GM04504 (cell line): ENCODE measurements at places on chromosomes 13 and 19.

- peak; percentile 84 for DNase-seq
These were observed 148.4 kb downstream of the KATNAL1 start for GRCh38 chr13:30158774-30159445.

DNA sequence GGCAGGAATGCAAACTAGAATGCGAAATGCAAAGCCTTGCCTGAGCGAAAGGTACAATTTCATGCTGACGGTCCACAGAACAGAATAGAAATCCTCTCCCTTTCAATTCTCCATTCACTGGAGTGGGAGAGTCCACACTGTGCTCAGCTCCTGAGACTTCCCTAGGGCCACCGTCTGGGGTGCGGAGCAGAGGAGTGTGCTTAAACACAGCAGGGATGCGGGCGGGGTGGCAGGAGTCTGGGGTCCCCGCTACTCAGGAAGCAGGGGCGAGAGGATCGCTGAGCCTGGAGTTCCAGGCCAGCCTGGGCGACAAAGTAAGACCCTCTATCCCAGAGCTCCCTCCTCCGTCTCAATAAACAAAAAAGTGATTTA, 552 bp upstream of the ZNF816 start:
- DNase-seq, result no peak

- no peak for DNase-seq
These were observed 1.7 kb downstream of the ATP13A1 start for GRCh38 chr19:19661675-19662251.

DNA sequence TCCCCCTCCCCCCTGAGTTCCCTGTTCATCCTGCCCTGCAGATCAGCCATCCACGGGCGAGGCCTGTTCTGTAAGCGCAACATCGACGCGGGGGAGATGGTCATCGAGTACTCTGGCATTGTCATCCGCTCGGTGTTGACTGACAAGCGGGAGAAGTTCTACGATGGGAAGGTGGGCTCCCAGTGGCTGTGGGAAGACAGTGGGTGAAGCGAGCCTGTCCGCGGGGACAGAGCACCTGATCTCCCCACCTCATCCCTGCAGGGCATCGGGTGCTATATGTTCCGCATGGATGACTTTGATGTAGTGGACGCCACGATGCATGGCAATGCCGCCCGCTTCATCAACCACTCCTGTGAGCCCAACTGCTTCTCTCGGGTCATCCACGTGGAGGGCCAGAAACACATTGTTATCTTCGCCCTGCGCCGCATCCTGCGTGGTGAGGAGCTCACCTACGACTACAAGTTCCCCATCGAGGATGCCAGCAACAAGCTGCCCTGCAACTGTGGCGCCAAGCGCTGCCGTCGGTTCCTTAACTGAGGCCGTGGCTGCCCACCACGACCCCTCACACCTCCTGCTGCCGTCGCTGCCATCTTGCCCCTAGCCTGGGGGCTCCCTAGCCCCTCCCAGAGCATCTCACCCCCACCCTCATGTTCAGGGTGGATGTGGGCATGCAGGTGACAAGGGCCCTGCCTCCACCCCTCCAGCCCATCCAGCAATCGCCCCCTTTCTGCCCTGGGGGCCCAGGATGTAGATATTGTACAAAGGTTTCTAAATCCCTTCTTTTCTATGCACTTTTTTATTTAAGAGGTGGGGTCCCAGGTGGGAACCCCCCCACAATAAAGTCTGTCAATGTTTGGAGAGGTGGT, 4.0 kb downstream of the IGFLR1 start:
- no peak for DNase-seq

- DNase-seq, result peak; percentile 3
These were observed 202.2 kb downstream of the SUCLA2 start for GRCh38 chr13:47798906-47799305.

GRCh38 chr13:107644136-107644535, 571.2 kb downstream of the LIG4 start:
- DNase-seq, result no peak

DNA sequence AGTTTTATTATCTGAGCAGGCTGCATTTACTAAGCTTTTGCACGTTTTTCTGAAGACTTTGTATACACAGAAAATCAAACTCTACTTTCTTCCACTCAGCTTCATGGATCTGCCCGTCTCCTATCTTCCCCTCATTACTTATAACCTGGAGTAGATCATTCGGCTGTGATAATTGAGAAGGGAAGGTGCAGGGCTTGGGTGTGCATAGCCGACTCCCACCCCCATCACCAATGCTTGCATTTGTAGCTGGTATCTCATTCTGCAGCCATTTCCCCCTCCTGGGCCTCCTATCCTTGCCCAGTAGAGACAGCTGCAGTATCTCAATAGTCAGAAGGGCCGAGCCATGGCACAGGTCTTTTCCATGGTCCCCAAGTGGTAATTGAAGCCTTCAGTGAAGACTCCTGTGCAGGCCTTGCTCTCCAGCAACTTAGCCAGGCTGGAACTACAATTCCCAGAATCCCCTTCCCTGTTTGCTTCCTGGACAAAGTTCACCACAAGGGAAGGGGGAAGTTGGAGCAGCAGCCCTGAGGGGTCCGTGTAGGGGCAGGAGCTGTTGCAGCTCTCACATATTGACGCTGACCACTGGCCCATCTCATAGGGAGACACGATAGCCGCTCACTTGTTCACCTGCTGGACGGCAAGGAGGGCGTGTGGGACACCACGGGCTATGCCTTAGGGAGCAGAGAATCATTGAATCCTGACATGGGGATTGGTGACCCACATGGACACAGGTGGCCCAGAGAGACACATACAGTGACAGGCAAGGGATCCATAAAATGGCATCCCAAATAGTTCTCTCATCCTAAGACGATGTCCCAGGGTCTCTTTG, 2.1 kb upstream of the SIGLEC8 start:
- DNase-seq, result no peak

- DNase-seq, result no peak
These were observed 35.6 kb downstream of the GJA3 start for GRCh38 chr13:20125129-20125782.

GRCh38 chr13:113996912-113997745, 23.3 kb upstream of the C13orf46 start:
- no peak for DNase-seq

DNA sequence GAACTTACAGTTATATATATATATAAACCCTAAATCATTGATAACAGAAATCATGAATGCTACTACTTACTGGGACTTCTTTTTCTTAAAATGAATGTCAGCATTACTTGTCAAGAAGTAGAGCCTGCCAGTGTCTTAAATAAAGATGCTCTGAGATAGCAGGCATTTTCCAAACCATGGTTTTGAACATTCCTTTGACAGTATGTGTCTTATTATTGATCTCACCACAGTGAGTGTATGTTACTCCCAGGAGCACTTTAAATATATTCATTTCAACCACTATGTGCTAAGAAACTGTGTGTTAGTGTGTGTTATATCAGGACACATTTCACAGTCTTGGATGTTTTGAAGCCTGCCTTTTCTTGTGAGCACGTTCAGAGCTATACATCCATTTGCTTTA, 28.2 kb downstream of the TNFRSF19 start:
- DNase-seq, result no peak

GRCh38 chr13:43360892-43361610, 337.7 kb downstream of the DNAJC15 start:
- DNase-seq, result no peak

GRCh38 chr19:45968626-45969025, 5.0 kb downstream of the NOVA2 start:
- no peak for DNase-seq

DNA sequence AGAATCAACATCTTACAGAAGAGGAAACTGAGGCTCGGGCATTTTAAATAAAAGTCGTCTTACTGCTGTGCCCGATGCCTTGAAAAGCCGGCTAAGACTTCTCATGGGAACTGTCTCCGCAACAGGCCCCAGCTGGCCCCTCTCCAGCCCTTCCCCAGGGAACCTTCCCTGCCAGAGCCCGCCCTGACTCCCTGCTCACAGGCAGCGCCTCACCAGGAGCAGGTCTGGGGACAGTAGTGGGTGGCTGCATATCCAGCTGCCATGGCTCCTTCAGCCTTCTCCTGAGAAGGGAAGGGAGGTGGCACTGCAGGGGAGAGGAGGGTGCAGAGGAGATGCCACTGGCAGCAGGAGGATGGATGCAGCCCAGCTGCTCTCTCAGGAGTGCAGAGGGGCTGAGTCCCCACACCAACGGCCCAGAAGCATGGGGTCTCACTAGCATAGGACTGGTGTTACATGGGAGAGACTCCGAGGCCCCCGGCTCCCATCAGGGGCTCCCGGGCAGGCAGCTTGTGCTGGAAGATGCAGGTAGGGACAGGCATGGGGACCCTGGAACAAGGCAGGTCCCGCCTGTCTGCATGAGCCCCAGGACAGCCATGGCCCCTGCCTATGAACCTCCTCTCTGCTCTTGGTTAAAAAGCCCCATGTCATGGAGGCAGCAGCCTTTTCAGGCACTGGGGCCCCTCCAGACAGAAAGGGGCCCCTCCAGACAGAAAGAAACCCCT, 216.4 kb upstream of the SGCG start:
- no peak for DNase-seq

DNA sequence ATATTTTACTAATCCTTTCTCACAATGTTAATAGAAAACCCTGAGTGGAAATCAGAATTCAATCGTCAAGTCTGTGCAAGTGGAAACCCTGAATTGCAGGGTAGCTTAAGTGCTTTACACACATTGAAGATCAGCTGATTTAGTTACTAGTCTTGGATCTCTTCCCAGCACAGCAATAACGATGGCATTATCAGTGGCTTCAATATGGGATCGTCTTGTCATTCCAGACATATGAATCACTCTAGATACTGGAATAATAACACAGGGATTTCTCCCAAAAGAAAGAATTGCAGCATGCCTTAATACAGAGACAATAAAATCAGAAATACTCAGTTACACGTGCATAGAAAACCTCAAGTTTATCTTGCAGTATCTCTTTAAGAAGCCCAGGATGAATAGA, 12.6 kb upstream of the METTL21C start:
- DNase-seq, result peak; percentile 89

DNA sequence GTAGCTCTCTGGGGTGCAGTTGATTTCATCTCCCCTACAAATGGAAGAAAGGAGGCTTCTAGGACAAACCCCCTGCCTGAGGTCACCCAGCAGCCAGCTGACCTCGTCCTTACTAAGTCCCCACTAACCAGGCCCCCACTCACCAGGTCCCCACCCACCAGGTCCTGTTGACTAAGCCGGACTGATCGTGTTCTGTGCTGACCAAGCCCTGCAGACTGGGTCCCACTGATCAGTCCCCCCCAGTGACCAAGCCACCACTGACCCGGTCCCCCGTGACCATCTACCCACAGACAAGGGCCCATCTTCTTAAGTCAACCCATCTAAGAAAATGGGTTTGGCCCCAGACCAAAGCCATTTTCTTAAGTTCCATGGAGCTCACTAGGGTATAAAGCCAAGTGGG, 36.8 kb upstream of the TPM4 start:
- DNase-seq, result no peak

DNA sequence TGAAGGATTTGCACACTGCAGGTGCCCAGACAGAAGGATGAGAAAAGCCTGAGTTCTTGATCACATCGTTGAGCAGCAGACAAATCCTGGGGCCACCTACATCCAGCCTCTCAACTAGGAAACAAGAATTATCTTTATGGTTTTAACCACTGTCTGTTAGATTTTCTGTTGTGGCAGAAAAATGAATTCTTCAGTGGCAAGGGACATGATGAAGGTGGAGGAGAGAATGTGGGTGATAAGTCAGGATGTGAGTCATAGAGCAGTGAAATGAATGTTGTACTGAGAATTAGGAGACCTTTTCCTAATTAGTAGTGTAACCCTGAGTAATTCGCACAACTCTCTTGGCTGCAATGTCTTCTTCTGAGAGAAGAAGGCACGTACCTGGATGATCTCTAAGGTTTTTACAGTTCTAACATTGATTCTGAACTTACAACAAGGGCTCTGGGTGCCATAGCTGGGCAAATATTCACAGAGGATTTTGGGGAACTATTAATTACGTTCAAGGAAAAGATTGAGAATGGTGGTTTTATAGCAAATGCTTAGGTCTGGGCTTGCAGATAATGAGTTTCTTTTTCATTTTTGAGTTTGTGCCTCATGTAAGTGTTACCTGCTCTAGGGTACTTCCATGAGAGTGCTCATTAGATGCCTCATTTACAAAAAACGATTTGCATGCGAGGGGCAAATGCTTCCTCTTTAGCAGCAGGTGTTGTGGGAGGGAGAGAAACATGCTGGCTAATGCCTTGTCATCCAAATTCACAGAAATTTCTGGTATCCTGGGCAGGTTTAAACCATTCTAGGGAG, 111.0 kb upstream of the KL start:
- DNase-seq, result no peak

DNA sequence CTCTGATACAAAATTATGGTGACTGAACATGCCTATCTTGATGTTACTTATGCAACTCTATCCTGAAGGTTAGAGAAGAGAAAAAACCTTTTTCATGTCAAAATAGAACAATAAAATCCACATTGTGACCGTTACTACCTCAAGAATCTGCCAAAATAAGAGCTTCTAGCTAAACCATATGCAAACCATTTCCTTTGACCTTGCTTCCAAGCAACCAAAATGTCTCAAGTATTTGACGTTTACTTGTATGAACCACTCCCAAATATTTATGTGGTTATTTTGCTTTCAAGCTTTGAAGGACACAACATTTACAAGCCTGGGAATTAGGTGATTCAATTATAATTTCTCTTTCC, 13.9 kb downstream of the FOXO1 start:
- DNase-seq, result no peak

- no peak for DNase-seq
These were observed 6.6 kb downstream of the ZNF599 start for GRCh38 chr19:34766386-34766785.

DNA sequence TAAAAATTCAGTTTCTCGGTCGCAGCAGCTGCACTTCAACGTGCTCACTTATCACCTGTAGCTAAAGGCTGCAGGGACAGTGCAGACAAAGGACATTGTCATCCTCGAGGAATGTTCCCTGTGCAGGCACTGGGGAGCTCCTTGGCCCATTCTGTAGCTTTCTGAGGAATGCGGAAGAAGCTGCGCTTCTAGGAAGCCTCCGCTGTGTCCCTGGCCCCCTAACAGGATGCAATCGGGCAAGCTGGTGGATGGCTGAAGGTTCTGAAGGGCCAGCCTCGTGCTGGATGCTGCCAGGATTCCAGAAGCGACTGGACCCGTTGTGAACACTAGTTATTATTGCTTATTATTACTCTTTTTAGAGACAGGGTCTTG, 8.1 kb downstream of the ANO8 start:
- no peak for DNase-seq

GRCh38 chr19:56139847-56140582, 1.1 kb upstream of the ZNF444 start:
- DNase-seq, result no peak

GRCh38 chr13:25679159-25679558, 307.4 kb downstream of the ATP8A2 start:
- no peak for DNase-seq

DNA sequence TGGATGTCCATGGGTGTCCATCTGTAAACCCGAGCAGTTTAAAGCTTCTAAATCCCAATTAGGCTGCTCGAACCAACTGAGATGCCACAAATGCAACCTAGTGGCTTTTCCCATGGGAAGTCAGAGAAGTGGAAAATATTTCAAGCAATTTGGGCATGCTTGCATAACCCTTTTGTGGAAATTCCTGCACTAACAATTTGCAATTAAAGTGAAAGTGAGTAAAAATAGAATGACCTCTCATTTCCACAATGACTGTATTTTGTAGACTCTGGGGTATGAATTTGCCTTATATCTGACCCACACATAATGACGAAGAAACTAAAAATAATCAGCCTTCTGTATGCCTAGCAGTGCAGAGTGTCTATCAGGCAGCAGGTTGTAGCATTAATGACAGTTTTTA, 91.8 kb upstream of the TSC22D1 start:
- DNase-seq, result peak; percentile 40

- DNase-seq, result no peak
These were observed 12.2 kb upstream of the CACNG6 start for GRCh38 chr19:53978975-53979801.

- DNase-seq, result no peak
These were observed 26.6 kb downstream of the MCF2L start for GRCh38 chr13:112995395-112996191.

GRCh38 chr13:47679401-47679800, 321.7 kb downstream of the SUCLA2 start:
- peak; percentile 44 for DNase-seq
